Ascending aorta (tissue), 2 donors: ENCODE measurements at places on chromosomes 1 and 21.
A peak's percentile ranks its signal among the peaks of the same experiment; 100 is the strongest.

GRCh38 chr1:26164036-26164860, 4.5 kb downstream of the C1orf232 start:
- no peak for DNase-seq

DNA sequence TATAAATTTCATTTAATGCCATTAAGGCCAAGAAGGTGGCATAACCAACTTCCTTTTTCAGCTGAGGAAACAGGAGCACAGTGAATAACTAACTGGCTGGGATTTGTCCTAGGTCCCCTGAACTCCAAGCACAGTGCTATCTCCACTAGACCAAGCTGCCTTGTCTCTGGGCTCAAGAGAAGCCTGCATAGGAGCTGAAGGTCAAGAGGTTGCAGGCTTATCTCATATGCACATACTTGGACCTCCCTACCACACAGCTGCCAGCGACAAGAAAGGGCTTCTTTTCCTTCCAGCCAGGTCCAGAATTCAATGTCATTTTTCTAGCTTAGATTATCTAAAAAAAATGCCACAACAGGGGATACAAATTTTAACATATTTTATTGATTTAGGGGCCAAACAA, 27.1 kb downstream of the AK2 start:
- no peak for DNase-seq

GRCh38 chr21:38434913-38435533, 63.3 kb downstream of the ERG start:
- DNase-seq: no peak

GRCh38 chr1:100796046-100796445, 76.5 kb downstream of the VCAM1 start:
- DNase-seq: no peak

GRCh38 chr1:231507476-231508355, 20.8 kb upstream of the TSNAX start:
- no peak for DNase-seq

- DNase-seq: peak; percentile 70
Observed at GRCh38 chr1:33902486-33903209, 38.8 kb downstream of the HMGB4 start.

GRCh38 chr1:19648239-19648638, 4.1 kb downstream of the NBL1 start:
- DNase-seq: no peak

DNA sequence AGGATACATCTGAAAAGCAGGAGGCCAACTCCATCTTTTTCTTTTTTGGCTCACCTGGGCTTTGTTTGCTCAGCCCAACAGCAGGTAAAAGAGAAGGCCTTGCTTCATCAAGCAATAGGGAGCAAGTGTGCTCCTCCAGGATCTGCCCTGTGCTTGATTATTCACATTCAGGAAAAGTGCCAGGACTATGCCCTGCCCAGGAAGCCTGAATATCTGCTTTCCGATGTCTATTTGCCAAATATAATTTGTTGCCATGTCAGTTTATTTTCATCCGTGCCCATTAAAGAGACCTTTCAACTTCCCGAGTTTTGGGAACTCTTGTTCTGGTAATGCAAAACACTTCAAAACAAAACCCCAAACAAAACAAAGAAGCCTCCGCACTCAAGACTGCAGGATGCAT, 185.3 kb downstream of the CDC7 start:
- no peak for DNase-seq

GRCh38 chr1:245008761-245009160, 144.4 kb upstream of the HNRNPU start:
- DNase-seq: no peak

DNA sequence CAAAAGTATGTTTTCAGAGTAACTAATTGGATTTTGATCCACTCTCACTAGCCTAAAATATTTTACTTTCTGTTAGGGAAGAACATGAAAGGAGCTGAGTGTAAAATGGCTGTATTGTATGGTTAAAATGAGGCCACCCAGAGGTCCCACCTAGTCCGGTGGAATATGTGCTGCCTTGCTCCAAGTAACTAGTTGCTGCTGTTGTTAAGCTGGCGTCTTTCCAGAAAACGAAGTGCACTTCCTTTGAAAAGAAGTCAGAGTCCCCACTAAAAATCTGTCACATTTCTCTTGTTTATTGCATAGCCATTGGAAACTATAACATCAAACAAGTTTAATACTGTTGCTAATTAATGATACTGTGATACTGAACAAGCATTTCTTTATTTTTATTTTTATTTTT, 3.2 kb downstream of the SLC25A33 start:
- DNase-seq: no peak

GRCh38 chr1:62346886-62347285, 27.7 kb upstream of the KANK4 start:
- no peak for DNase-seq

DNA sequence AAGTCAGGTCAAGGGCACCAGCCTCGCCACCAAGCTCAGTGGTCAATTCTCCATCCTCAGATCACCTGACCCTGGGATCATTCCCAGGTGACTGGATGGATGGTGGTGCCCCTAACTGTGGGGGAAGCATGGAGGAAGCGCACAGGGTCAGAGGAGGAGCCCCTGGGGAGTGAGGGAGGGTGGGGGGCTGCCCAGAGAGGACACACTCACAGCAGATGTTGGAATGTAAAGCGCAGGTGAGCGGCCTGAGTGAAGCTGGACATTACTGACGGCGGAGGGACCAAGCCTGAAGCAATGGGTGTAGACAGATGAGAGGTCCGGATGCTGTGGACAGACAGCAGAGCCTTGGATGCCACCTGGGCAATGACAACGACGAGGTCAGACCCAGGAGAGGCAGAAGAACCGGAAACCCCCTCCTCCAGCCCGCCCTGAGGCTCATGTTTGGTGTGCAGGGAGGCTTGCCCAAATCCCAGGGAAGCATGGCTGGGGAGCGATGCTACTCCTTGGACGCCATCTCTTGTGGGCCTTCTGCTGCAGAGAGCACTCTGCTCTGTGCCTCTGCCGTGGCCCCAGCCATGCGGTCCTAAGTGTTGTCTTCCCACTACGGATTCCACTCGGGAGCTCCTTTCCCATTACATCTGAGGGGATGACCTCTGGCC, 5.7 kb upstream of the CPLANE2 start:
- no peak for DNase-seq

DNA sequence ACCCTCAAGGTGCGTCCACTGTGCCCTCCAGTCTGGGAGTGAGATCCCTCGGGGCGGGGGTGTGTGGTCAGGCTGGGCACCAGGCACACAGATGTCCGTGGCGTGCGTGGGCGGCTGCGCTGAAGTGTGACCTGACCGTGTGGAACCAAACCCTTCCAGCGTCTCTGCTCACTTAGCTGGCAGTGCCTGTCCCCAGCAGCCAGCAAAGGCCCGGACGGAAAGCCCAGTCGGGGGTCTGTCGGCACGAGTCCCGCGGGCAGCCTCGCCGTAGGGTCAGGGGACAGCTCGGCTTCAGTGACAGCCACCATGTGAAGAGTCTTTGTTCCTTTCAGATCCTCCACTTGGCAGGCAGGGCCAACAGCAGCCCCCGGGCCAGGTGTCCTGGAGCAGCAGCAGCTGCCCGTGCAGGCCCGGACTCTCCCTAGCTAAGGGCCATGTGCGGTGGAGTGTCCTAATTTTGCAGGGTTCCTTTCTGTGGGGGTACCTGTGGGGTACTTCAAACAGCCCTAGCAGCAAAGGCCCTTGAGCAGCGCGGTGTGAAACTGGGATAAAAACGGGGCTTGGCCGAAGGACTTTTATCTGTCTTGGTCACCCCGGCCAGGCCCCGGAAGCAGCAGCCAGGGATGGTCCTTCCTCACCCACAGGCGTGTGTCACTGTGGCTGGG, 11.6 kb downstream of the TTLL10 start:
- DNase-seq: no peak

- no peak for DNase-seq
Observed at GRCh38 chr1:9444532-9444931, 94.7 kb upstream of the SLC25A33 start.

DNA sequence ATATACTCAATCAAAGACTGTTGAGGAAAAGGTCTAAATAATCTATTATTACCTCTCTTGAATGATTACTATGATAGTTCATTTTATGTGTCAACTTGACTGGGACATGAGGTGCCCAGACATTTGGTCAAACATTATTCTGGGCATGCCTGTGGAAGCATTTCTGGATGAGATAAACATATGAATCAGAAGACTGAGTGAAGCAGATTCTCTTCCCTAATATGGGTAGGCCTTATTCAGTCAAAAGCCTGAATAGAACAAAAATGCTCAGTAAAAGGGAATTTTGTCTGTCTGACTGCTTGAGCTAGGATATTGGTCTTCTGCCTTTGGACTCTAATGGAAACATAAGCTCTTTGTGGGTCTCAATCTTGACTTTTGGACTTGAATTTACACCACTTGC, 73.3 kb upstream of the SOX13 start:
- no peak for DNase-seq

DNA sequence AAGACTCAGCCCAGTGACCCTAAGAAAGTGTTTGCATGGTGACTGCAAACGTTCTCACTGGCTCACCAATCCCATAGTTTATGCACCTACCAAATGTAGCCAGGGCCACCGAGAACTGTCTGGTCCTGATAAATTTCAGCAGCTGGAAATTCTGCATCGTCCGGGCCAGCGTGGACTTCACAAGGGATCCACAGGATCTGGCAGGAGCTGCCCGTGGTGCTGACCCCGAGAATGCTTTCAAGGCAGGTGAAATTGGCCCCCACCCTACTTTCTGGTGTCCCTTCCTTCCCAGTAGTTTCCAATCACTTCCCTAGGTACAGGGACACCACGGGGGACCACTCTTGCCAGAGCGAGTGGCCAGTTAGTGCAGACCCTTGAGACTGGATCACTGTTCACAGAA, 26.2 kb downstream of the UBASH3A start:
- no peak for DNase-seq

- DNase-seq: no peak
Observed at GRCh38 chr1:110056776-110057175, 13.7 kb downstream of the ALX3 start.

GRCh38 chr1:27383039-27383605, at the start of gene CD164L2:
TSS of gene CD164L2 (minus strand) at chr1:27383333. CDS start at chr1:27383239, 94 bp downstream.
- no peak for DNase-seq

- no peak for DNase-seq
Observed at GRCh38 chr1:43031316-43032203, 72.9 kb upstream of the SLC2A1 start.

GRCh38 chr21:36282568-36283230, 37.3 kb upstream of the MORC3 start:
- no peak for DNase-seq

DNA sequence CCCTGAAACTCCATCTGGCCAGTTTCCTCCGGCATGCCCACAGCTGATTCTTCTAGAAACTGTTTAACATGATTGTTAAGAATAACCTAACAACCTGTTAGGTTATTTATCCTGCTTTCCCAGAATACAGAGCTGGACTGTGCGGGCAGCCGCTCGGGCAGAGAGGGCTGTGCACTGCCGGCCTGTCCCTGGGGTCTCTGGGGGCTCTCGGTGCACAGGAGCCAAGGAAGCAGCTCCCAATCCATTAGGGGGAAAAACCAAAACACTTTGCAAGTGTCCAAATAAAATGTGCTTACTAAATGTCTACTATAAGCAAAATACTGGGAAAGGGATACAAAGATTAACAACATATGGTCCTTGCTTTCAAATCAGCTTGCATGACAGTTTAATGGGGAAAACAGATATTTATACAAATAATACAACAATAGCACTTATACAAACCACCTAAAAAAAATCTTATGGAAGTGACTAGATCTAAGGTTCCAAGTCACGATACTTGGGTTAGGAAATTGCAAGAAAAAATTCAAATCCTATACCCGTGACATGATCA, 50.7 kb downstream of the HLCS start:
- no peak for DNase-seq

DNA sequence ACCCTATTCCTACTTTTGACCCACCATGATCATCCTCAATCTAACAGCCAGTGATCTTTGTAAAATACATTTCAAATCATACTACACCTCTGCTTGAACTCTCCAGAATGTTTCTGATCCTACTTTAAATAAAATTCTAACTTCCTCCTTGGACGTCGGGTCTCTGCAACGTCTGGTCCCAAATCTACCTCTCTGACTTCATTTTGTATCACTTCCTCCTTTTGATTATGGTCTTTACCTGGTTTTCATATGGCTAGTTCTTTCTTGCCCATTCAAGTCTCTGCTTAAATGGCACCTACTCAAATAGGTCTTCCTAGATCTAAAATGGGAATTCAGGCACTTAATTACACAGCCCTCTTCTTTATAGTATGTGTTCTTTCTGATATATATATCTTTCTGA, 18.2 kb downstream of the PLPPR4 start:
- DNase-seq: no peak

- no peak for DNase-seq
Observed at GRCh38 chr1:32900956-32901822, at the start of gene TMEM54. TSS of gene TMEM54 (minus strand) at chr1:32901389. CDS start at chr1:32901238, 151 bp downstream.

GRCh38 chr21:42684109-42684916, 30.9 kb downstream of the PDE9A start:
- no peak for DNase-seq

- DNase-seq: no peak
Observed at GRCh38 chr1:22210636-22211035, 67.7 kb upstream of the WNT4 start.

DNA sequence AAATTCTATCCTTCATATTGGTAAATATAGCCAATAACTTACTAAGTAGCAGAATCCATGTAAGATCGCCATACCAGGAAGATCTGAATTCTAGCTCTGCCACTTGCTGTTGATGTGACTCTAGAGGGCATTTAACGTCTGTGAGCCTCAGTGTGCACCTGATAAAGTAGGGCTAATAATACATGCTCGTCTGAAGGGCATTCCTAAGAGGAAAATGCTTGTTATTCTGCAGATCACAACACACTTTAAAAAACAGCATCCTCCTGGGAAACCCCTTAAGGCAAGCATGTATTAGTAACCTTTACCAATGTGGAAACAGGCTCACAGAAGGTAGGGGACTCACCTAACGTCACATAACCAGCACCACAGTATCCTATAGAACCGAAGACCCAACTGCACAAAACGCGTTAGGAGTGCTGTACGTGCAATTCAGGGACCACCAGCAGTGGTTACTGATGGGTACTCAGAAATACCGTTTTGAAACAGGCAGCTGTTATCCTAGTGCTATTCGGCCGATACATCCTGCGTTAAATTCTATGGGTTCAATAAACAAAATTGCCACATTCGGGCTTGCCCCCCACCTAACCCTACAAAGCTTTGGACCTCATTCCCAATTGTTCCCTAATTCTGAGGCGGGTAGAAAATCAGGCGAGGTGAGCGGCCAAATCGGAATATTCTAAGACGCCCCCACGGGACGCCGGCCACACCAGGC, 758 bp downstream of the DEPDC1 start:
- no peak for DNase-seq

DNA sequence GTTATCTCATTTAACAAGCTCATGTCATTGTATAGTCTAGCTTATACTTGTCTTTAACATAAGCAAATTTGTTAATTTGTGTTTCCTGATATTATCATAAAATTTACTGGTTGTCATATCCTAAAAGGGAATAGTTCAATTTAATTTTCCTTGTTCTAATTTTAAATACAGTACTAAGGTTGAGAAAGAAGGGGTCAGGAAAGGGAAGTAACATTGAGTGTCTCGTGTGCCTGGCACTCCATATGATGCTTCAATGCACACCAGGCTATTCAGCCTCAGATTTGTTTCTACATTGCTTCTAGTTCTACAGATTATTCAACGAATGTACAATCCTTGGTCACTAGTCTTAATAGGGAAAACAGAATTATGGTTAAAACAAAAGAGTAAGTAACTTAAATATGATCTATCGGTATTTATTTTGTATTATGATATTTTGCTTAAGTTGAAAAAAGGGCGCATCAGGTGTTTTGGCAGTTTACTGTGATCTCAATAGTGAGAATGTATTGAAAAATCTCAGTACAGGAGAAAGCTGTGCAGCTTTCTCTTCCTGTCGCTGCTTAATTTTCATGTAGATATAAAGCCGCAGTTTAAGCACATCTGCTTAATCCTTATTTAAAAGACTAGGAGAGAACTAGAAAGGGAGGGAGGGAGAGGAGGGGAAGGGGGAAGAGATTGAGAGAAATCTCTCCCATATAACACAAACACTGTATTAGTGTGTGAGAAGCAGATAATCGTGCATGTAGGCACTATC, 13.0 kb downstream of the PTPRC start:
- no peak for DNase-seq
